ENCODE measurements at places on chromosomes 13 and 19.

GRCh38 chr13:44347301-44347700 is 26.3 kb upstream of the SERP2 start:
- peak; percentile 50 for DNase-seq

DNA sequence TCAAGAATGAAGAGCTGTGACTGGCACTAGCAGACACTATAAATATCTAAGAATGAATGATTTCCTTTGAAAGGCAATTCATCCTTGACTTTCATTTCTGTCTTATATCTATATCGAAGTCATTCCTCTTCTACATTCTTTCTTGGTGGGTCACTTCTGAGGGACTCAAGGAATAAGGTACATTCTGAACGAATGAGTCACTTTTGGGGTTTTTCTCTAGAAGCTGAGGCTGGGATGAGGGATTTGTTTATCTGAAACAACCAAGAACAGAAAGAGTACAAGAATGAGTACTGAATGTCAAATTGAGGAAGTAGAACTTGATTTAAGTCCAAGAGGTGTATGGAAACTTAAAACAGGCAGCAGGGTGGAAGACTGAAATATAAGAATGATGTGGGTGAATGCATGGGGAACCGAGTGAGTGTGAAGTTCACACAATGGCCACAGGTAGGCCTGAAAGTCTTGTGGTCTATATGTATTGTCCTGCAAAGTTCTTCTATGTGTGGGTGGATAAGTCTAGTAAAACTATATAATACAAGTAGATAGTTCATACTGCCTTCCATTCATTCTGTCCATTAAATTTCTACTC is 343.9 kb downstream of the OXGR1 start:
- DNase-seq: peak; percentile 93

GRCh38 chr13:67986234-67986633 is 756.1 kb upstream of the PCDH9 start:
- DNase-seq: no peak

DNA sequence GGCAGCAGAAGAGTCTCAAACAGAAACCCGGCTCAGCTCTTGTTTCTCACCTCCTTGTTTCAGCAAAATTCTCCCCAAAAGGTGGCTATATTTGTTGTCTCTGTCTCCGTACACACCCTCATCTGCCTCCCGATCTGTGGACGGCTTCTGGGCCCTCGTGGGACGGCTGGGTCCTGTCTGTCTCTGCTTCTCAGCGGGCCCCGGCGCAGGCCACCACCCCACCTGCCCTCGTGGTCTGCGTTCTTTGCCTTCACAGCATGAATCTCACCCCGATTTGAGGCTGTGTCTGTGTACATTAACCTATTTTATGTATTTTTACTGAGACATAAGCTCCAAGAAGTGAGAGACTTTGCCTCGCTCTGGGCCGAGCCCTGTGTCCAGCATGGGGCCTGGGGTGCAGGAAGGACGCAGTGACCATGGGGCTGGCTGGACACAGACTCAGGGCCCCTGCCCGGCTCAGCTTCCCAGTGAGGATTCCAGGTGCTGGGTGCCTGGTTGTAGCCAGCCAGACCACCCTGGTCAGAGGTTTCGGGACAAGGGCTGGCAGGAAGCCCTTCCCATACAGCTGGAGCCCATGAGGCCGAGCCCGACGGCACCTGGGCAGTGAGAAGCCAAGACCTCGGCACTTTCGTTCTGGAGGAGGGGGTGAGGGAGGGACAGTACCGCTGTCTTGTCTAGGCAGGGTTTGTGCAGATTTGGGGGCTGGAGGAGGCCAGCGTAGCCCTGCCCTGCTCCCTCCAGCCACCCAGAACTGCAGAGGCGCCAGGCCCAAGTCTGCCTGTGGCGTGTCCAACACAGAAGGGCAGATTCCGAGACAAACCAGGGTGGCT is 78.5 kb upstream of the MCF2L start:
- DNase-seq: no peak

DNA sequence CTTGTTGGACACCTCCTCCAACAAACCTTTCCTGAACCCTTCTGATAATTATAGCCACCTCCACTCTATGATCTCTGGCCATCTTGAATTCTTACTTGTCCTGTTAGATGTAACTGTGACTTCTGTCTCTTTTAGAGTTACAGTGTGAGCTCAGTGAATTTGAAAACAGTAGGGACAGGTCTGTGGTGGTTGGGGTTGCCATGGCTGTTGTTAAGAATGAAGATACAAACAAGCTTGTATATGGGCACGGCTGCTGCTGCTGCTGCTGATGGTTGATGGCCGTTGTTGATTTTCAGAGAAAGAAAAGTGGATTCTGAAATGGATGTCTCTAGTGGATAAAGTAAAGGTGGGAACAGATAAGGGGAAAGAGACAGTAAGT is 101.5 kb downstream of the STARD13 start:
- DNase-seq: peak; percentile 40
